Mesothelial cell of epicardium (in vitro differentiated cells): ENCODE measurements at places on chromosomes 7 and 10.

DNA sequence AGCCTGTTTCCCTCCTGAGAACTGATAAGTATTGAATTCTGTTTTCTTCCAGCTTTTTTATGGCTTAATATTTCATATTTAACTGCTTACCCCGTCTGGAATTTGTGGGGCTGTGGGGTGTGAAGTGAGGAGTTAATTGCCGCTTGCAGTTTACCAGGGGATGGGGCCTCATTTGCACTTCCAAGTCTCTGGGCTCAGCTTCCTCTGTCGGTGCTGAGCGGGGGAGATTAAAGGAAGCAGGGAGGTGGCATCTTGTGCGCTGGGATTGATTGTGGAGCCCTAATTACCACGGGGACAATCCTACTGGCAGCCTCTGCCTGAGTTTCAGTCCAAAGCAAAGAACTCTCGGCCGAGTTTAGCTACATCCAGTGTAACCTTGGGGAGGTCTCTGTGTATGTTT is 33.4 kb downstream of the ELFN1 start:
- DNase-seq = no peak

GRCh38 chr7:13651167-13651566 is 338.3 kb downstream of the ETV1 start:
- DNase-seq = no peak

DNA sequence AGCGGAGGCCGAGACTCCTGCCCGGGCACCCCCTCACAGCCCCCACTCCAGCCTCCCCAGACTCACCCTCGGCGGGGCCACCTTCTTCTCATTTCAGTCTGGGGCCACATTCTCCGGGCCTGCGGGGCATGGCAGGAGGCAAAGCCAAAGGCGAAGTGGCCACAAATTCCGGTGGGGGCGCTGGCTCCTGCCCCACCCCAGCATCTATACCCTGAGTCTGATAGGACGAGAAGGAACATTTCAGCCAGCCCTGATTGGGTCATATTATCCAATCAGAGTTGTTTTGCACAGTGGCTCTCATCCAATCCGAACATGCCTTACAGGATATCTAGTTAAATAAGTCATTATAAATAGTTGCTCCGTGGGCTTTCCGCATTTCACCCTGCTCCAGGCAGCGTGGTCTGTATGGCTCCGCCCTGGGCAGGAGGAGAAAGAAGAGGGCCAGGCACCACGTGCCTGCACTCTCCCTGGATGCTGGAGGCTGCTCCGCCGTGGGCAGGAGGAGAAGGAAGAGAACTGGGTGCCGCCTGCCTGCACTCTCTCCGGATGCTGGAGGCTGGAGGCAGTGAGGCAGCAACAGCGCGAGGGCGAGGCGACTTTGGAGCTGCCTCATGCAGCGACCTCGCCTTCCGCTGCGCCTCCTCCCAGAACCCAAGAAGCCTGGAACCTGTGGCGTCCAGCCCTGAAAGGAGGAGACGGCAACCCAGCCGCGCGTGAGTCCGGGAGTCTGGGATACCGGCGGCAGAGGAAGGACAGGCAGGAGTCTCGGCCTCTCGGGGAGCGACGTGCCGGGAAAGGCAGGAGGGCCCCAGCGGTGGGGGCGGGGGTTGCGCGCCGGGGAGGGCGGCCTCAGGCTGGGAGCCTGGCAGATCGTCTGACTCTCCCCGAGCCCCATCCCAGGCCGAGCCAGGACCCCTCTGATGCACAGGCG is 162.9 kb downstream of the ZNF33B start:
- no peak for DNase-seq

DNA sequence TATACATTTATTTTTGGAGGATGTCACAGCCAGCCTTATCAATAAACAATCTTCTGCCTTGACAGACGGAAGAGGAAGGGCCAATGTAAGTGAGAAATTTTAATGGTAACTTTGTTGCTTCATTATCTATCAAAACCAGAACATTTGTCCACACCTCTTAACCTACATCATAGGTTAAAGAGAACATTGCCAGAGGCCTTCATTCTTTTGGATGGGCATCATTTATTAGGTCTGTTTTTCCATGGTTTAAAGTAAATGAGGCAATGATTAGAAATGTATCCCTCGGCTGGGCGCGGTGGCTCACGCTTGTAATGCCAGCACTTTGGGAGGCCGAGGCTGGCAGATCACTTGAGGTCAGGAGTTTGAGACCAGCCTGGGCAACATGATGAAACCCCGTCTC is 29.5 kb upstream of the PAPSS2 start:
- DNase-seq = no peak

DNA sequence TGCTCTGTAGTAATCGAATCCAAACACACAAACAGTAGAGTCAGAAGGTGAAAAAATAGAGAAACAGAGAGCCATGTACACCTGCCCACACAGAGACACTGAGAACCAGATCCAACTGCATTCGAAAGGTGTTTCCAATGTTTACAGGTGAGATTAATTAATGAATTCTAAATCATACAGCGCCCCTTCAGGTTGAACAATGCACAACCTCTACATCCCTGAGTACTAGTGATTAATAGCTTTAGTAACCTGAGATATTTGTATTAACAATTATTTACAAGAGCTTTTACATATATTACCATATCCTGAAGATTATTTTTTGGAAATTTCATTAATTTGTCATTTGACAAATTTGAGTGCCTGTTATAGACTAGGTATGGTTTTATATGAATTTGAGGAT is 7.6 kb upstream of the MRC1 start:
- DNase-seq = no peak

DNA sequence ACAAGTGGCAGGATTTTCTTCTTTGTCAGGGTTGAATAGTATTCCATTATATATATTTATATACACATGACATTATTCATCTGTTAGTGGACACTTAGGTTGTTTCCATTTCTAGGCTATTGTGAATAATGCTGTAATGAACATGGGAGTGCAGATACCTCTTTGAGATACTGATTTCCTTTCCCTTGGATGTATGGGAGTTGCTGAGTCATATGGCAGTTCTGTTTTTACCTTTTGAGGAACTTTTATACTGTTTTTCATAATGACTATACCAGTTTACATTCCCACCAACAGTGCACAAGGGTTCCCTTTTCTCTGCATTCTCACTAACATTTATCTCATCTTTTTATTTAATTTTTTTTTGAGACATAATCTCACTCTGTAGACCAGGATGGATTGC is 1.8 kb upstream of the CLCN1 start:
- DNase-seq = no peak

- no peak for DNase-seq
Observed at GRCh38 chr7:128103498-128104107, 72.4 kb upstream of the LRRC4 start.

- peak; percentile 47 for DNase-seq
Observed at GRCh38 chr7:93043385-93043985, 74.3 kb downstream of the SAMD9 start.

DNA sequence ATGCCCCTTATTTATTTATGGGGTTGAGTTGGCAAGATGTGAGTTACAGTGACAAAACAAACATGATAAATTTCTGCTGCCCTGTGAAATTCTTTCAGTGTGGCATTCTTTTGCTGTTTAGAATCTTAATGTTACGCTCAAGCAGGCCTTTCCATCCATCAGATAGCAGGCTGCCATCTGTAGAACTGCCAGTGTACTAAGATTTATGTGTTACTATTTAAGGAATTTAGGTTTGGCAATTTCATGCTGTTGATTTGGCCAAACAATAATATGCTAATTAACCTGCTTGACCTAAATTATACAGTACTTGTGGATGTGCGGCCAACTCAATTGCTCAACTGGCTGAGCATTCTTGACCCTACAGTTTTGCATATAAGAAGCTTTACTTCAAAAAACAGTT is 477.7 kb upstream of the TPK1 start:
- DNase-seq = no peak

DNA sequence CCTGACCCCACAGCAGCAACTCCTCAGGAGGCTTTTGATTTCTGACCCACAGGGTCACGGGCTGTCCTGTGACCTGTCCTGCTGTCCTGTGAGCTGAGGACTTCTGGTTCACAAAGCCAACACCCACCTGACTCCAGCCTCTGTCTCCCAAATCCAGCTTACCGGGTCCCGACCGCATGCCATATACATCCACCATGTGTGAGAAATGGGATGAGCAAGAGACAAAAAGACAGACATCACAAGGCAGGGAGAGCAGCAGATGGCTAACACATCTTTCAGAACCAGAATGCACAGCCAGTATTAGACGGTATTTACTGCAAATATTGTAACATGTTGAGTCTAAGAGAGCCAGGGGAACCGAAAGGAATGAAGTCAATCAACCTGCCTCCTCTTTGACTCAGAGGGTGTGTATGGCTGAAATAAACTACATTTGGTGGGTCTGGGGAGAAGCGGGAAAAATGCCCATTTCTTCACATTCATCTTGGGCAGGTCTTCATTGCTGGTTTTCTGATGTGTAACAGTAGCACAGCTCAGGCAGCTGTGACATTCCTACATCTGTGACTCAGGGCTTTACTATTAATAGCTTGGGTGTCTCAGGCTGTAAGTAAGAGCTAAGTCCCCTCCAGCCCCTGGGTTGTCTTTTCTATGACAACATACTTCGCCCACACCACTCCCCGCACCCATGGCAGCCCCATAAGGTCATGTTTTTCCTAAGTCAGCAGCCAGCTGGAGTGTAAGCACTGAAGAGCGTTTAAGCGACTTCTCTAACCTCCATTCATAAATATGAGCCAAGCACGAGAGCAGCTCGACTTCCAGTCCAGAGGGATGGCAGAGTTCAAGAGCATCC is 25.0 kb downstream of the ABLIM1 start:
- no peak for DNase-seq
